ENCODE measurements at places on chromosomes 2 and 18.

GRCh38 chr18:76938619-76939018, 116.3 kb downstream of the ZNF236 start:
- no peak for DNase-seq

DNA sequence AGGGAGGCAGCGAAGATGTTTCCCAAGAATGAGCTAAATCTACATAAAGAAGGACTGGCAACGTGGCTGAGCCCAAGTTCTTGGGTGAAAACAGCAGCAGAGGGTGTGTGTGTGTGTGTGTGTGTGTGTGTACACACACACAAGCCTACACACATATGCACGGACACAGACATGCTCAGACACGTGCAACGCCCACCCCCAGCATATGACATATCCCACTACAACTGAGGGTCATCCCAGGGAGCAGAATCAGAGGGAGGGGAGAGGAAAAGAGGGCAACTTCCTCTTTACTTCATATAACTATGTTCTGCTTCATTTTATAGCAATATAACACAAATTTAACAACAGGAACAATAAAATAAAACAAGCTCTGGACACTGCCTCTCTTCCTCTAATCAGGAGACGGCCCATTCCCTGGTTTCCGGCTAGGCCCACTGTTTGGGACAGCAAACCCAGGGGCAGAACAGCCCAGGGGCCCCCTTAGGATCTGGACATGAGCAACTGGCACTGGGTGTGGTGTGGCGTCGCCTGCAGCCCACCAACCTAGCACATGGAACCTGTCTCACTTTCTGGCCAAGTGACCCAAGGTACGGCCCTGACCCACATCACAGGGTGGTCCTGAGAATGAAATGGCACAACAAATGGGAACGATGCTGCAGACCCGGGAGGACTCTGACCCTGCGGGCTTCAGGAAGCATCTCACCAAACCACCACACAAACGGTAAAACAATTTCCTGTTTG, 25.0 kb downstream of the FAM178B start:
- no peak for DNase-seq

- peak; percentile 45 for DNase-seq
These were observed 8.5 kb upstream of the CXCR4 start for GRCh38 chr2:136126421-136126926.

DNA sequence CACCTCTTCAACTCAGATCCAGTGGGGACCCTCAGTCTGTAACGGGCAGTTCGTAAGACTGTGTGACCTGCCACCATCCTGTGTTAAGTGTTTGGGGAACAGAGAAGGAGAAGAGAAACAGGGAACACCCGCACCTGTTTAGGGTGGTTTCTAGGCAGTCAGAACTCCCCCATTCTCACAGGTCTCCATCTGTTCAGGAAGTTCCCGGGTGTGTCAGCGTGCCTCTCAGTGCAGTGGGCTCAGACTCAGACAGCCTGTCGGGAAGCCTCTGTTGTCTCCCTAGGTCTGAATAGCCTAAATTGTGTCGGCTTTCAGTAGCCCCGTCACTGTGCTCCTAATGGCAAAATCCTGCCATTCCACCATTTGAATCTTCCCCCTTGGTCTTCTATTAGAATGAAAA, 256.6 kb downstream of the LOXHD1 start:
- DNase-seq = no peak

- no peak for DNase-seq
These were observed 67.2 kb downstream of the TMEM131 start for GRCh38 chr2:97928591-97928990.

- no peak for DNase-seq
These were observed 138.4 kb downstream of the FAM210A start for GRCh38 chr18:13587937-13588336.

Measured in Peyer's patch (tissue), 4 donors.